ENCODE measurements at places on chromosomes 1 and 21.

- DNase-seq = no peak
Measured at GRCh38 chr1:53890522-53890941, 935 bp upstream of the YIPF1 start.

DNA sequence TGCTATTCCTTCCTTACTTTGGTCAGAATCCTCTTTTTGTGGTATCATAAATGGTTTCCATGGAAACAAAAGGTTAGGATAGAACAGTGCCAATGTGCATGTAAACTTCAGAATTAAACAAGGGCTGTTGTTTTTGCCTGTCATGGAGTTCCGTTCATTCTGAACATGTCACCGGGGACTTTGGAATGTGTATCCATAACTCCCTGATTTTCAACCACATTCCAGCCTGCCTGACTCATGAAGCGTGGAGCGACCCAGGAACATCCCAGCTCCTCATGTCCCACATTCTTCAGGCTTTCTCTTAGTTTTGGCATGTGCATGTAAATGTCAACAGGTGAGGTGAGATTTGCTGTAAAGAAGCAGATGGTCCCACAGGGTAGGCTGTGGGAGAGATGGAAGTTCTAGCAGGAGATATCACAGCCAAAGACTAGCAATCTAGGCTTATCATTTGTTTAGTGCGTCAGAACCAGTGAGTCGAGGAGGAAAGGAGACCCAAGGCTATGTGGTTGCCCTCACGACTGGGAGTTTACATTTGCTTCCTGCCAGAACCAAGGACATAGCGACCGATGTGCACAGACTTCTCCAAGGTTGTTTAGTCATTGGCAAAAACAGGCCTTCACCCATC is 23.0 kb upstream of the DNAJC11 start:
- DNase-seq = peak; percentile 21

- no peak for DNase-seq
Measured at GRCh38 chr1:97137862-97138514, 416.4 kb downstream of the PTBP2 start.

- peak; percentile 68 for DNase-seq
Measured at GRCh38 chr21:45327441-45328197, 39.9 kb upstream of the POFUT2 start.

DNA sequence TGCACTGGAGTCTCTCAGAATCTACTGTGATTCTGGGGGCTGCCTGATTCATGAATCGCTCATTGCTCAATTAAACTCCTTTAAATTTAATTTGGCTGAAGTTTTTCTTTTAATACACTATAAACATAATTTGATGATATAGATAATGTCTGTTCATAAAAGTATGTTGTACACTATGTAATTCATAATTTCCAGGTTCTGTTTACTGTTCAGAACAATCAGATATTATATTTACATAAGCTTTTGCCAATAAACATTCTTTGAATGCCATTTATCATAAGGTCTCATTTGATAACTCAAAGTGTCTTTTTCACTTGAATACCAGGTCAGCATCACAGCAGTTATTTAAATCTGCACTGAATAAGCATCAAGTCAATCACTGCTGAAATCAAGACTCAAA is 39.6 kb downstream of the PIGK start:
- DNase-seq = no peak

GRCh38 chr1:242016479-242016878 is 17.6 kb upstream of the MAP1LC3C start:
- no peak for DNase-seq

GRCh38 chr1:23423415-23424292 is 894 bp downstream of the TCEA3 start:
- DNase-seq = no peak
